ENCODE measurements at places on chromosomes 1 and 21. TPM values are rescaled to one million over a fixed set of nuclear protein-coding genes. Genes with fewer than 3 reads are reported as not detected.

SLC35A3 gene
- total RNA-seq = 7.7 TPM

AMY1B gene
- not detected for total RNA-seq

CR1 gene
- 2.0 TPM for total RNA-seq

IFI16 gene
- total RNA-seq = 21.9 TPM

GRCh38 chr1:44423591-44424537, 18.8 kb downstream of the RNF220 start:
- peak overlapping the region; percentile 68 for H3K27ac ChIP-seq
- H3K27me3 ChIP-seq = peaks cover 47% of the 10 kb centered on the region
- DNase-seq = peak; percentile 47
- H3K36me3 ChIP-seq = no peaks in the 10 kb centered on the region
- H3K4me1 ChIP-seq = peaks cover 52% of the 10 kb centered on the region

GRCh38 chr1:99407018-99407417, 142.7 kb downstream of the PLPPR4 start:
- H3K27me3 ChIP-seq = no peaks in the 10 kb centered on the region
- DNase-seq = no peak
- H3K4me3 ChIP-seq = no peak overlapping the region
- H3K36me3 ChIP-seq = no peaks in the 10 kb centered on the region
- no peak overlapping the region for H3K27ac ChIP-seq

Data from left ventricle myocardium inferior (tissue), 1 donor.